ENCODE measurements at places on chromosomes 4 and X.

DNA sequence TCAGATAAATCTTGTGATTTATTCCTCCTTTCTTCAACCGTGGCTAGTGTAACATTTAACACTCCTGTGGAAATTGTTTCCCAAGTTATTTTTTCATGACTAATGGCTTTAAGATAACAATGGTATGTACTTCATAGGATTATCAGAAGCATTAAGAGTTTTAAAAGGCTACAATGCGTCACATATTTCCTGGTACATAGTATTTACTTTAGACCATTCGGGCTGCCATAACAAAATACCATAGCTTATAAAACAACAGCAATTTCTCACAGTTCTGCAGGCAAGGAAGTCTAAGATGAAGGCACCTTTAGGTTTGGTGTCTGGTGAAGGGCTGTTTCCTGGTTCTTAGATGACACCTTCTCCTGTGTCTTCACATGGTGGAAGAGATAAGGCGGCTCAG, 158.6 kb downstream of the PAPSS1 start:
- DNase-seq, result no peak

DNA sequence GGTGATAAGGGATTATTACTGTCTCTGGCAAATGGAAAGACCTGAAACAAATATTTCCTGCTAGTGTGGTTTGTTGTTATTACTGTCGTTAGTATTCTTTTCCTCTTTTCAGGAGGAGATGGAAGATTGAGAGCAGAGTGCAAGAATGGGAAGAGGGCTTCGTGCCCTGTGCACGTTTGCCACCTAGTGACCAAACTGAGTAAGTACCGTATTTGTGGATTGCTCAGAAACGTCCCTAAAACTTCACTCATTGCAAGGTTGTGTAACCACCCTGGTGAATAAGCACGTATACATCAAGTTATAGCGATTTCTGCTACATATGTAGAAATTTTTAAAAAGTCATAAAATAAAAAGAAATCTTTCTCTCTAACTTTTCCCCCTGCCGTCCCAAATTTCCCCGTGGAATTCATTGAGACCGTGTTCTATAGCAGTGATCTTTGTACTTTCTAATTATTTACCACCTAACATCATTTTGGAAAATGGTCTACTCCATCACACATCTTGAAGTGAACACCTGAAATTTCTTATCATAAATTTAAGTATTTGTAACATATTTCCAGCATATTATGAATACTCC, 24.3 kb downstream of the LINC00632 start:
- no peak for DNase-seq

DNA sequence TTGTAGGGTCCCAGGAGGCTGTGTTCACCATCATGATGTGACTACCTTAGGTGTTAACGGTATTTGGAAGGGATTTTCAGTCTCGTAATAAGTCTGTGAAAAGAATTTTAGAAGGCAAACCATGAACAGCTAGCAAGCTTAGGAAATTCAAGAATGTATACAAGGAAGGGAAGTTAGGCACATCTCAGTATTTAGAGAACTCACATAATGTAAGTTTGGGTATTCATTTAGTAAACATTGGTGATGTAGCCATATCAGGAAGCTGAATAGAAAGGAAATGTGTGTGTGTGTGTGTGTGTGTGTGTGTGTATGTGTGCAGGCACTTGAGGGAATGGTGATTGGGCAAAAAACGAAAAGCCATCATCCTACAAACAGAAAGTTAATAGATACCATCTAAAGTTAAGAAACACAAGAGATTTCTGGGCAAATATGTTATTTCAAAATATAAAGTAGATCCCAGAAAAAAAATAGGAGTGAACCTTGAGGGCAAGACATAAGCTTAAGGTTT, 34.7 kb upstream of the PRKX start:
- DNase-seq, result no peak

- no peak for DNase-seq
Measured at GRCh38 chrX:49041744-49042580, 1.2 kb downstream of the TFE3 start.
